Activated CD8-positive, alpha-beta memory T cell treated with anti-CD3 and anti-CD28 coated beads for 1 hour (primary cell): ENCODE measurements at places on chromosomes 6 and 20.

DNA sequence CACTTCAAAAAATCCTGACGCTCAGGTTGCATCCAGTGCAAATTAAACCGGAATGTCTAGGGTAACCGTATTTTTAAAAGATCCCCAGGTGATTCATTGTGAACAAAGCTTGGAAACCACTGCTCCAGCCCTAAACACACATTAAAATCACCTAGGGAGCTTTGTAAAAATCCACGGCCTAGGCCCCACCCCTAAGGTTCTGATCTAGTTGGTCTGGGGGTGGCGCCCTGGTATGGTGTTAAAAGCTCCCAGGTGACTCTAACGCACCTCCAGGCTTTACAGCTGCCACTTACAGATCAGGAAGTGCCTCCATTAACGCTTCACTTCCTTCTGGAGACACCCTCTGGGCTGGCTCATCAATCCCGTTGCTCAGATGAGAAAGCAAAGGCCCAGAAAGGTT is 92.2 kb downstream of the GRM4 start:
- DNase-seq = no peak

GRCh38 chr6:25035512-25036435 is 100.0 kb upstream of the RIPOR2 start:
- no peak for DNase-seq

GRCh38 chr6:124330197-124330596 is 526.5 kb downstream of the NKAIN2 start:
- no peak for DNase-seq

DNA sequence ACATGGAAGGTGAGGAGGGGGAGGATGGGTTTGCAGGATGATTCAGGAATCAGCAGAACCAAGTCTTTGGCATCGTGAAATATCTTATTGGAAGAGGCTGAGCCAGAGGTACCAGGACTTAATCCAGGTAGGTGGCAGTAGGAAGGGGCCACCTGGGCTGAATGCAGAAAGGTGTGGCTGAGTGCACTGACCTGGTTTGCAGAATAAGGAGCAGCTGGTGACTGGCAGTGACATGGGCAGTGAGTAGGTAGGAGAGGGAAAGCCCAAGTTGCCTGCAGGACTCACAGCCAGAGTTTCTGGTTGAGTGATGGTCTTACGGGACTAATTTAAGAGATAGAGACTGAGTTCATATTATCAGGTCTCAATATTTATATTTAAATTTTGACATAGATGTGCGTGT is 1.1 kb upstream of the PBOV1 start:
- no peak for DNase-seq

- DNase-seq = no peak
Observed at GRCh38 chr6:156161471-156161870, 615.7 kb upstream of the ARID1B start.

GRCh38 chr6:112203577-112204349 is 50.6 kb downstream of the LAMA4 start:
- no peak for DNase-seq

DNA sequence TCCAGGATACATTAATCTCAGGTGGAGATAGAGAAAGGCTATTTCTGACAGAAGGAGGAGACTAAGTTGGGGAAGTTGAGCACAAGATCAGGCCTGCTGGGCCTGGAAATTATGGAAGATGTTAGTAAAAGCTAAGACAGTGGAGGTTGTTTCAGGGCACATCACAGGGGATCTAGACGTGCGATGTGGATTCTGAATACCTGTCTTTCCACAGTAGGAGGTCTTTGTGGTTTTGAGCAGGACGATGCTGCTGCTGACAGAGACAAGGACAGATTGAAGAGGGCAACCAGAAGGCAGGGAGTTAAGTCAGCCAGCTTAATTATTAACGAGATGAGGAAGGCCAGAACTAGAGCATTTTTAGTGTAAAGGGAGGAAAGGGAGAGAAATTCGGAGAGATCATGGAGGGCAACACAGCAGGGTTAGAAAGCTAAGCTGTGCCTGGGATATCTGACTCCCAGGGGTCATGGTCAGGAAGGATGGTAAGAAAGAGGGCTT is 384.9 kb downstream of the MAFB start:
- DNase-seq = no peak

GRCh38 chr20:42734660-42735368 is 454.9 kb downstream of the PTPRT start:
- no peak for DNase-seq

GRCh38 chr20:55685841-55686240 is 319.5 kb downstream of the CBLN4 start:
- no peak for DNase-seq

DNA sequence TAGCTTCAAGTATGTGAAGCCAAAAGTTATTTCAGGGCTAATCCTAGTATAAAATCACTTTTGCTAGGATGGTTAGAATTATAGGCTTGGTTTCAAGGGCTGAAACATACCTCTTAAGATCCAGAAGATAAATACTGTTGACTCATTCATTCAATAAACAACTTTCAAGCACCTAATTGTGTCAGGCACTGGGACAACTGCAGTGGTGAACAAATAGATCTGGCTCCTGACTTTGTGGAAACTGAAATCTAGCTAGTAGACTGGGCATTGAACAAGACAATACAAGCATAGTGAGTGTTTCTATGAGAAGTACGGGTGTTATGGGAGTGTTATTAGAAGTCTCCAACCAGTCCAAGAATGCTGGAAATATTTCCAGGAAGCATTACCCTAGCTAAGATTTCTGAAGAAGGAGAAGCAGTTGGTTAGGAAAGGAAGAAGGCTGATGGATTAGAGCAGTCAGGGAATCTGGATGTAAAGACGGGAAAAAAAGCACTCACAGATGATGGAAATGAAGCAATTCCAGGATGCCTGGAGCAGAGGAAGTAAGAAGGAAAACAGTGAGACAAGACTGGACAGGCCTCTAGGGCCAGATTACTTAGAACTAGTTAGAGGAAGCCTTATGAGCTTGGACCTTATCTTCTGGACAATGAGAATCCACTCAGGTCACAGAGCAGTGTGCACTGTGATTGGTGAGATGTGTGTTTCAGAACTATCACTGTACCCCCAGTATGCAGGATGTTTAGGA is 132.6 kb upstream of the RAB32 start:
- no peak for DNase-seq
